Activated CD4-positive, alpha-beta T cell treated with anti-CD3 and anti-CD28 coated beads, Interleukin-2, amount 50 U/mL, for 4 hours (primary cell): ENCODE measurements at places on chromosomes 2 and 18.

DNA sequence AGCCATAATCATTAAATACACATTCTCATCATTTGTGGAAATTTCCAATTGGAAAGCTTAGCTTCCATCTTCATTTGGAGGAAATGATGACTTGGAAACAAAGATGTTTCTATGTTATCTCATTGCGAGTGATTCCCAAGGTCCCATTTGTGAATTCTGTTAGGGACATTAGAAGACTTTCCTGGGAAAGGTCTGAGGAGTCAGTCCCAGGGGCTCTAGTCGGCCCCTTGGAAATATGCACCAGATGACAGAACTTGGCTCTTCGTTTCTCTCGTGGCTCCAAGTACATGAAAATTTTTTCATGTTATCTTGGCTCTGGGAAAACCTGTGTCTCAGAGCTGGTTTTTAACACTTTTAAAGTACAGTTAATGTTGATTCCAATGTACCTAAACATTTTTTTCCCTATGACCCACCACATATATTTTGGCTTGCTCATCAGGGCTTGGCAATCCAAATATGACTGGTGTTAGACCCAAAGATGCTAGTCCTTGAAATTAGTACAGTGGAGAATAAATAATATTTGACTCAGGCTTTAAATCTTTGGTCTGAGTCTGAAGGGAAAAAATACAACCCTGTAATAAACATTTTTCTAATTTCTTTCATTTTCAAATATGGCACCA is 15.4 kb upstream of the CAVIN2 start:
- no peak for DNase-seq

DNA sequence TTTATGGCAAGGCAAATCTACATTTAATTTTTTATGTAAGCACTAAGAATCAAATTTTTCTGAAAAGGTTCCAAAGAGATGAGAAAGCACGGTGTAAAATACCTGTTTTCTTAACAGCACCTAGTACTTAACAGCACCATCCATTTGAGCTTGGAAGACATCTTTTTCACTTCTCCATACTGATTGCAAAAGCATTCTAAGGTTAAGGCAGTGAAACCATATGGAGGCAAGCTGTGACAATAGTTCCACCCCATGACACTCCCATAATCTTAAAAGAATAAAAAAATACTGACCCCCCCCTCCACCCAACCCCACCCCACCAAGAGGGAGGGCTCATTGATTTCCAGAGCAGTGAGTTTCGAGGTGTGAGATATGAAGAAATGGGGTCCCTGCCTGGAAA is 60.6 kb downstream of the ZCCHC2 start:
- no peak for DNase-seq

DNA sequence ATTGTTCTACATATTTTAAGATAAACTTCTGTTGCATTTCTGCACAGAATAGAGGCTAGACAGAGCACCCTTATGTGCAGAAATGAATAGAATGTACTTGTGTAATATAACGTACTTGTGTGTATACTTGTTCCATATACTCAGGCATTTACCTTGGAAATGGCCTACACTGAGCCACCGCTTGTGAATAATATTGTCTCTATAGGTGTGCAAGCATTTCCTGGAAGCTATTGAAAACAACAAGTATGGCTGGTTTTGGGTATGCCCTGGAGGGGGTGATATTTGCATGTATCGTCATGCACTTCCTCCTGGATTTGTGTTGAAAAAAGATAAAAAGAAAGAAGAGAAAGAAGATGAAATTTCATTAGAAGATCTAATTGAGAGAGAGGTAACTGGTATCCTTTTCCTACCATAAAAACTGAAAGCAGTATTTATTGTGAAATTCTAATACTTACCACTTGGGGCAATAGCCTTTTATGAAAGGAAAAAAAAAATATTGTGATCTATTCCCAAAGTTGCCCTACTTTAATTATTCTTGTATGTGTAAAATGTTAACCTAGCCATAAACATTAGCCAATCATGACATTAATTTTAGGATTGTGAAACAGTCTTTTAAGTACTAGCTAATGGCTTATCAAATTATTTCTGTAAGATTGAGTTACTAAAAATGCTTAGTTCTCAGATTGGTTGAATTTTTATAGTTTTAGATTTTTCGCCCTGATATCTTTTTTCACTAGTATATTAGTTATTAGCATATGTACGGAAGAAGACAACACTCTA is 18.0 kb downstream of the ZC3H15 start:
- DNase-seq, result no peak

- no peak for DNase-seq
Measured at GRCh38 chr2:174326161-174327020, 8.4 kb upstream of the SP9 start.

DNA sequence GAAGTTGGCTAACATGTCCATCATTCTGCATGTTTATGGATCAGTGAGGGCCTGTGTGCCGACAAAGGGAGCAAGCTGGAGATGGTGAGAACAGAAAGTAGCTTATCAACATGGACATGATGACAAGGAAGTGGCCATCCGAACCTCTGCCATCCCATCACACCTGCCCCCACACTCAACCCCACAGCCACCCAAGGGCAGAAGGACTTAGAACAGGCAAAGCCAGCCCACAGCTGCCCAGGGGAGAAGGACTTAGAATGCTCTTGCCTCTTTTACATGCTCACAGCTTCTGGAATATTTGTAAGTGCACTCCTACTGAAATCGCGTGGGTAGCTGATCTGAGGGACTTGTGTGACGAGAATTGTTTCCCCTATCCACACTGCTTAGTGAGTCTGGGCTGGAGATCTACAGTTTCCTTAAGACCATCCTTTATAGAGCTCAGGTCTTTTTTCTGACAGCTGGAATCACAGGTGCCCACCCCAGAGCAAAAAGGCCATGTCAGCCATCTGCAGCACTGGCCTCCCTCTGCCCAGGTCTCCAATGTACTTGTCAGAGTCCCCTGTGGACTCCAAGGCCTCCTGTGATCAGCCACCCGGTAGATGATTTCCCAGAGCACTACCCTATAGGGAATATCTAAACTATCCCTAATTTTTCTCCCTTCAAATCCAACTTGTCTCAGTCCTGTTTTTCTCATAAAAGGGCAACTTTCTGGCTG is 154.1 kb downstream of the SMAD7 start:
- DNase-seq, result no peak

- no peak for DNase-seq
Measured at GRCh38 chr18:44393406-44393805, 287.3 kb upstream of the SETBP1 start.

- DNase-seq, result no peak
Measured at GRCh38 chr2:139867601-139868226, 1087.5 kb upstream of the NXPH2 start.

DNA sequence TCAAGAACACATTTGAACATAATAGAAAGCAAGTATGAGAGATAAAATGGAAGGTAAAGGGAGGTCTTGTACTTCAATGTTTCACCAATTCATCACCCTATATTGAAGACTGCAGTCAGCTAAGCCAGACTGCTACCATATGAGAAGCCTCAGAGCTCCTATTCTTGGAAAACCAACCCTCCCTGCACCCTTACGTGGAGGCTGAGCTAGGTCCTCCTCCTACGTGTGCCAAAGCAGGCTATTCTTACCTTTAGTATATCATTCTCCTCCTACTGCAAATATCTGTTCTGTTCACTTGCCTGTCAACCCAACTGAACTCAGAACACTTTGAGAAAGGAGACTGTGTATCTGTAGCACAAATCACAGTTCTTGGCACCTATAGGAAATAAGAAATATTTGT is 255.8 kb upstream of the HNRNPA3 start:
- DNase-seq, result no peak

DNA sequence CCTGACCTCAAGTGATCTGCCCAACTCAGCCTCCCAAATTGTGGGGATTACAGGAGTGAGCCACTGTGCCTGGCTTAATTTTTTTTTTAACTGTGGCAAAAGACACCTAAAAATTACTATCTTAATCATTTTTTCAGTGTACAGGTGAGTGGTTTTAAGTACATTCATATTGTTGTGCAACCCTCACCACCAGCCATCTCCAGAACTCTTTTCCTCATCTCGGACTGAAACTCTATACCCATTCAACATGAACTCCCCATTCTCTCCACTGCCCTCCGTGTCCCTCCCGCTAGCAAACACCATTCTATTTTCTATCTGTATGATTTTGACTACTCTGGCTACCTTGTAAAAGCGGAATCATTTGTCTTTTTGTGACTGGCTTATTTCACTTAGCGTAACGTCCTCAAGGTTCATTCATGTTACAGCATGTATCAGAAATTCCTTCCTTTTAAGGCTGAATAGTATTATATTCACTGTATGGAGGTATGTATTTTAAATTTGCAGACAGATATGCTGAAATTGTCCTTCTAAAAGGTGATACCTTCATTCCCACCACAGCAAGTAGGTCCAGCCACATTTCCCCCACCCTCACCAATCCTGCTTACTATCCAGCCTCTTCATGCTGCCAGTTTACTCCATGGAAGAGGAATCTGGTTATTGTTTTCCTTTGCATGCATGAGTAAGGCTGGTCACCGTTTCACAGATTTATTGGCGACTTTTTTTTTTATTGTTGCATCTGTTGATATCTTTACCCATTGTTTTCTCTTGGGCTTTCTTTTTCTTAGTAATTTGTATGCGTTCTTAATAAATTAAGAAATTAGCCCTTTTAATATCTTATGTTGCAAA is 40.6 kb upstream of the ANXA4 start:
- no peak for DNase-seq

GRCh38 chr2:217919204-217919603 is 83.6 kb downstream of the TNS1 start:
- no peak for DNase-seq

DNA sequence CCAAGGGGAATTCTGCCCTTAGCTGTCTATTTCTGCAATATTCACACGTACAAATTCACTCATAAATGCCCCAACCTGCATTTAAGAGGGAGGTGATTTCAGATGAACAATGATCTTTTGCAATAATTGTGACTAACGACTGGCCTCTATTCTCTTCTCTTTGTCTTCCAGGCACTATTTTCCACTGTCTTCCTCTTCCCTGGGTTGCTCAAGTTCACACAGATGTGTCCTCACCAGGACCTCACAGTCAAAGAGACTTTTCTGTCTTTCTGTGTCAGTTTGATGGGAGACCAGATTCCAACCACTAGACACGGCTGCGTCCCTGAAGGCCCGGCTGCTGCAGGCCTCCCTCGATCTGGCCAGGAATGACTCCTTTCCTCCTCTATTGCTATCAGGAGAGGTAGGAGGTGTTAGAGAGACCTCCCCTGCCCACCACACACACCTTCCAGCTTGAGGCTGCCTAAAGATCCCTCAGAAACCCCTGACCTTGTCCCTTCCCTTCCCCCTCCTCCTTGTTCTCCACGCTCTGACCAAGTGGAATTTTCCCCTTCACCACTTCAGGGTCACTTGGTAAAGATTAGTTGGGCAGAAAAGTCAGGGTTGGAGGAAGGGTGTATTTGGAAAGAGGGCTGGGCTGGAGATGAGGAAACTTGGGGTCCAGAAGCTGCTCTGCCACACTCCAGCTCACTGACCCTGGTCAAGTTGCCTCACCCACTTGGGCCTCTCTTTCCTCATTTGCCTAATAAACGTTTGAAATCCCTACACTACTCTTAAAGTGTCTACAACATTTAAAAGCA is 109.2 kb upstream of the COPS8 start:
- no peak for DNase-seq

DNA sequence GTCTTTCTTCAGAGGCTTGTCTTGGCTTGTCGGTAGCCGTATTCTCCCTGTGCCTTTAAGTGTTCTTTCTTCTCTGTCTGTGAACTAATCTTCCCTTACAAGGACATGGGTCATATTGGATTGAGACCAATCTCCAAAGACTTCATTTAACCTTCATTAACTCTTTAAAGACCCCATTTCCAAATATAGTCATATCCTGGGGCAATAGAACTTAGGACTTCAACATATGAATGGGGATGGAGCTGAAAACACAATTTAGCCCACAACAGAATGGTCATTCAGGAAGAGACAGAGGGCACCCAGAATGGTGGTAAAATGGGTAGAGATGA is 82.1 kb upstream of the TANK start:
- DNase-seq, result no peak

DNA sequence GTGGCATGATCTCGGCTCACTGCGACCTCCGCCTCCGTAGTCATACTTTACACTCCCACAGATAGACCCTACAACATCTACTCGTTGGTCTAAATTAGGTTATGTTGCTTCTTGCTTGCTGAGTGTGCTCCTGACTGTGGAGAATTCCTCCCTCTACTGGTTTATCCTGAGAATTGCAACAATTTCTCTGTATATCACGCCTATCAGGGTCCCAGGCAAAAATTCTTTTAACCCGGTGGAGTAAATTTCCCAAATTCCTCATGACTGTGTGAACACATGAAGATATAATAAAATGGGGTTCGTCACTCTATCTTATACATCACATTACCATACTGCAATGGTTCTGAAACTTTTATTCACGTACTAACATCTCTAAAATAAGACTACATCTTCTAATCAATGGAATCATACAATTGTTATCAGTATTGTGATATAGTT is 156.7 kb downstream of the EVA1A start:
- DNase-seq, result no peak

DNA sequence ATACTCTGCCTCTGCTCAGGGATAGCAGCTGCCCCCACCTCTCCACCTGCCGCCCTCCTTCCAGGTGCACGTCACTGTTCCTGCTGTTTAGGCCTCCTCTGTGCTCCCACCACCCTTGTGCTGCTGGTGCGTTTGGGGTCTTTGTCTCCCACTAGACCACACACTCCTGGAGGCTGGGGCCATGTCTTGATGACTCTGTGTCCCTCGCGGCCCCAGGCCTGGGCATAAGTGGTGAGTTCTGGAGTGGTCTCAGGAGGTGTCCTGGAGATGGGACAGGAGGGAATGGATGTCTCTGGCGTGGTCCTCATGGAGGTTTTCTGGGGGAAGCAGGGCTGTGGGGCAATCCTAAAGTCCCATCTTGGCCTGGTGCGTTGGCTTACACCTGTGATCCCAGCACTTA is 132.1 kb downstream of the TFCP2L1 start:
- no peak for DNase-seq

- DNase-seq, result no peak
Measured at GRCh38 chr18:21914739-21915319, 174.2 kb downstream of the MIB1 start.

DNA sequence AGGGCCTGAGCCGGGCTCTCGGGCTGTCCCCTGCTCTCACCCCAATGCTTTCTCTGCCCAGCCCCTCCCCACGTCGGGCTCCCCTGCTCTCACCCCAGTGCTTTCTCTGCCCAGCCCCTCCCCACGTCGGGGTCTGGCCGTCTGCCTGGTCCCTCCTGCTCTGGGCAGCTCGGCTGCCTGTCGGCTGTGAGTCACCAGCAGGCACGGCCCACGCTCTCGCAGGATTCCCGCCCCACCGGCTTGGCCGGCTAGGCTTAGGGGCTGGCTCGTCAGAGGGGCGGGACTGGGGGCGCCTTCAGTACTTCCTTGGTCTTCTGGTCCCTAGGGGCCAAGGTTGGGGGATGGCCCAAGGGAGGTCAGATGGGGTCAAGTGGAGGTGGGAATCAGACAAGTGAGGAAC is 3.3 kb downstream of the BOK start:
- DNase-seq, result no peak

DNA sequence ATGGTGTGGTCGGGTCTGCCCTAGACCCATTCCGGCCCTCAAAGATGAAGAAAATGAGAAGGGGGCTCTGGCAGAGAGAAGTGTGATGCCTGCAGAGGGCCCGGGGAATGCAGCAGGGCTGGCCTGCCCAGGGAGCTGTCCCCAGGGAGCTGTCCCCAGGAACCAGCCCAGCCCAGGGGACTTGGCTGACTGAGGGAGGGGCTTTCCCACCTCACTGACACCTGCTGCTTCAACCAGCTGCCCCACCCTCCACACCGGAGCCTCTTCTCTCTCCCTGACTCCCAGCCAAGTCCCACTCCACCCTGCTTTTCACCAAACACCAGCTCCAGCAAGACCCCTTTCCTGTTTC is 111.2 kb downstream of the STPG4 start:
- DNase-seq, result no peak
